ENCODE measurements at places on chromosomes 3 and 15.
A peak's percentile ranks its signal among the peaks of the same experiment; 100 is the strongest.

- no peak overlapping the region for H3K27ac ChIP-seq
- H3K4me1 ChIP-seq, result no peaks in the 10 kb centered on the region
- no peaks in the 10 kb centered on the region for H3K27me3 ChIP-seq
- no peak for DNase-seq
- H3K4me3 ChIP-seq, result no peak overlapping the region
Observed at GRCh38 chr3:82940124-82940523, 1178.7 kb upstream of the GBE1 start.

DNA sequence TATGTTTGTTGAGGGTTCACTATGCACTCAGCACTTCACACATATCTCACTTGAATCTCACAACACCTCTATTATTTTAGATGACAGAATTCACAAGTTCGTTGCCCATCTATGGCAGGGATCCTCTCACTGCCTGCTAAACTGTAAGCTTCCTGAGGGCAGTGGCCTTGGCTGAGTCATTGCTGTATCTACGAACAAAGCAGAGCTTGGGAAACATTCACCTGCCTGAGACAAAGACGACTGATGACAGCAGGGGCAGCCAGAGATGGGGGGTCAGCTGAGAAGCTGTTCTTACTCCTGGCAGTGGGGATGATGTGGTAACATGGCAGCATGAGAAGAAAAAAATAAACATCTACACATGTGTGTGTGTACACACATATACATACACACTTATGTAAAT is 125.5 kb upstream of the NMNAT3 start:
- H3K27me3 ChIP-seq, result no peaks in the 10 kb centered on the region
- H3K4me1 ChIP-seq, result no peaks in the 10 kb centered on the region
- no peak for DNase-seq
- H3K27ac ChIP-seq, result no peak overlapping the region
- H3K4me3 ChIP-seq, result no peak overlapping the region

DNA sequence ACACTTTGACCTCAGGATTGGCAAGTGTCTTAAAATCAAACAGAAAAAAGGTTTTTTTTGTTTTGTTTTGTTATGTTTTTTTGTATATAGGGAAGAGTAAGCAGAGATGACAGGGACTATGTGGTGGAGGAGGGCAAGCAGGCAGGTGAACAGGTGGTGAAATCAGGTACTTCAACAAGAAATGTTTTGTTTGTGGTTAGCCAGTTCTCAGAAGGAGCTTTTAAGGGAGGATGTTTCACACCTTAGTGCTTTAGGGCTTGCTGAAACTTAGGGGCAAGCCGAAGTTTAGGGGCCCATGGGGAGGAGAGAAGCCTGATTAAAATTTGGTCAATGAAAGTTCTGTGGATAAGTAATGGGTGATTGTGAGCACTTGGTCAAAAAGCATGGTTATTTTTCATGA is 370.7 kb upstream of the SLCO3A1 start:
- no peak overlapping the region for H3K4me3 ChIP-seq
- H3K36me3 ChIP-seq, result no peaks in the 10 kb centered on the region
- no peak overlapping the region for H3K27ac ChIP-seq
- peaks cover 18% of the 10 kb centered on the region for H3K4me1 ChIP-seq

DNA sequence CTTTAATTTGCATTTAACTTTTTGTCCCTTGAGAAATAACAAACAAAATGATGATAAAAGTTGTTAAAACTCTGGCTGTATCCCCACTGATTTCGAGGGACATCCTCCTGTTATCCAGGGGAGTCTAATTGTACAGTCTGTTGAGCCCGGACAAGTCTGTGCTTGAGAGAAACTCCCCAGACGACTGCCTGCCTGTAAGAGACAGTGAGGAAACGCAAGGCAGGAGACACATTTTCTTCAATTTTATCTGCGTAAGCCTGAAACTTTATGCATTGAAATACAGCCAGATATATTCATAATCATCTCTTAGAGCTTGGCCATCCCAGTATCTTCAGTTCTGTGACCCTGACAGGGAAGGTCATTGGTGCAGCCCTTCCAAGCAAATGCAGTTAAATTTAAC is 97.7 kb downstream of the ROBO2 start:
- H3K27me3 ChIP-seq, result no peaks in the 10 kb centered on the region
- H3K36me3 ChIP-seq, result no peaks in the 10 kb centered on the region
- H3K27ac ChIP-seq, result no peak overlapping the region

- H3K36me3 ChIP-seq, result peaks cover 14% of the 10 kb centered on the region
- no peak overlapping the region for H3K27ac ChIP-seq
- H3K4me3 ChIP-seq, result no peak overlapping the region
- no peak for DNase-seq
Observed at GRCh38 chr3:48408823-48409281, 21.0 kb downstream of the PLXNB1 start.

- H3K36me3 ChIP-seq, result no peaks in the 10 kb centered on the region
- H3K4me3 ChIP-seq, result no peak overlapping the region
- no peaks in the 10 kb centered on the region for H3K4me1 ChIP-seq
- H3K27me3 ChIP-seq, result no peaks in the 10 kb centered on the region
- no peak overlapping the region for H3K27ac ChIP-seq
- DNase-seq, result no peak
Observed at GRCh38 chr3:169405076-169405475, 258.4 kb downstream of the MECOM start.

DNA sequence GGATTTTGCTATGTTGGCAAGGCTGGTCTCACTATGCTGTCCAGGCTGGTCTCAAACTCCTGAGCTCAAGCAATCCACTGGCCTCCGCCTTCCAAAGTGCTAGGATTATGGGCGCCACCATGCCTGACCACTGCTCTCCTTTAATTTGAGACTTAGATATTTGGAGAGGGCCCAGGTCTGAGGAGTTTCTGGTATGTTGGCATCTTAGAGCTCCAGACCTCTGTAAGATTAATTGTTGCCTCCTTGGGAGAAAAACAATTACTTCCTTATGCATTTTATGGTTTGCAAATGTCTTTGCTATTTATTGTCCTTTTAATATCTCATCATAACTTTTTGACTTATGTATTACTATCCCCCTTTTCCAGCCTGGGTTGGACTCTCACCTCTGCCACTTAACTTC is 2.9 kb downstream of the ZNF774 start:
- no peak for DNase-seq
- no peak overlapping the region for H3K27ac ChIP-seq
- no peak overlapping the region for H3K4me3 ChIP-seq
- no peaks in the 10 kb centered on the region for H3K27me3 ChIP-seq
- H3K36me3 ChIP-seq, result no peaks in the 10 kb centered on the region
- peaks cover 5% of the 10 kb centered on the region for H3K4me1 ChIP-seq

GRCh38 chr3:30643763-30644462 is 37.5 kb downstream of the TGFBR2 start:
- no peak overlapping the region for H3K4me3 ChIP-seq
- peaks cover 68% of the 10 kb centered on the region for H3K4me1 ChIP-seq
- H3K36me3 ChIP-seq, result peaks cover 28% of the 10 kb centered on the region
- peak overlapping the region; percentile 55 for H3K27ac ChIP-seq

- H3K4me1 ChIP-seq, result peaks cover 41% of the 10 kb centered on the region
- H3K27ac ChIP-seq, result no peak overlapping the region
- H3K4me3 ChIP-seq, result peak overlapping the region; percentile 70
- DNase-seq, result peak; percentile 66
Observed at GRCh38 chr3:126476166-126477060, 722 bp upstream of the ZXDC start.

- no peak overlapping the region for H3K27ac ChIP-seq
- H3K36me3 ChIP-seq, result no peaks in the 10 kb centered on the region
- peak; percentile 29 for DNase-seq
- peaks cover 19% of the 10 kb centered on the region for H3K4me1 ChIP-seq
- H3K27me3 ChIP-seq, result no peaks in the 10 kb centered on the region
Observed at GRCh38 chr3:194224471-194225417, 88.8 kb downstream of the HES1 start.

- no peak overlapping the region for H3K4me3 ChIP-seq
- no peak for DNase-seq
- no peaks in the 10 kb centered on the region for H3K27me3 ChIP-seq
- H3K36me3 ChIP-seq, result peaks cover 25% of the 10 kb centered on the region
- H3K27ac ChIP-seq, result no peak overlapping the region
Observed at GRCh38 chr3:69193749-69194148, 71.4 kb upstream of the LMOD3 start.

- H3K4me3 ChIP-seq, result peak overlapping the region; percentile 19
- H3K27ac ChIP-seq, result no peak overlapping the region
- H3K36me3 ChIP-seq, result peaks cover 2% of the 10 kb centered on the region
- DNase-seq, result peak; percentile 32
Observed at GRCh38 chr15:72368899-72369298, 6.9 kb downstream of the HEXA start.

GRCh38 chr3:172271386-172271976 is 176.8 kb downstream of the GHSR start:
- no peak overlapping the region for H3K27ac ChIP-seq
- no peaks in the 10 kb centered on the region for H3K4me1 ChIP-seq
- no peak for DNase-seq
- H3K27me3 ChIP-seq, result no peaks in the 10 kb centered on the region
- H3K36me3 ChIP-seq, result peaks cover 5% of the 10 kb centered on the region

DNA sequence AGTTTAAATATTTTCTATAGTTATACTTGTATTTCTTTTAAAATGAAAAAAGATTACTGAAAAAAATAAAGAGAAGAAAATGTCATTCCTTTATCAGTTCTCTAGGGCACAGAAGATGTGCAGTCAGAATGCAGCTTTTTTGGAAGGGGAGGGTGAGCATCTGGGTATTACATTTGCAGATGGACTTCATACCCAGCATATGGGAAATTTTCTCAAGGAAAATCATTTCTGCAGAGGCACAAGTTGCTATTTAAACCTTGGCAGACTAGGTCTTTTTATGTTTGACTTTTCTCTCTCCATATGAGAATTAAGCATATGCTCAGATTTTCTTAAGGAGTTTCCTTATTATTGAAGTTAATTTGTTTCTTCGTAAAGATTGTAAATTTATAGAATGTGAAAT is 39.5 kb upstream of the ZNF385D start:
- no peaks in the 10 kb centered on the region for H3K36me3 ChIP-seq
- H3K4me1 ChIP-seq, result no peaks in the 10 kb centered on the region
- H3K4me3 ChIP-seq, result no peak overlapping the region
- no peak overlapping the region for H3K27ac ChIP-seq

- DNase-seq, result no peak
- no peaks in the 10 kb centered on the region for H3K27me3 ChIP-seq
- no peaks in the 10 kb centered on the region for H3K36me3 ChIP-seq
- H3K4me1 ChIP-seq, result no peaks in the 10 kb centered on the region
- no peak overlapping the region for H3K4me3 ChIP-seq
- no peak overlapping the region for H3K27ac ChIP-seq
Observed at GRCh38 chr3:142934887-142935269, 28.6 kb downstream of the PAQR9 start.

GRCh38 chr3:14156201-14156600 is 22.2 kb downstream of the XPC start:
- peaks cover 23% of the 10 kb centered on the region for H3K36me3 ChIP-seq
- no peak for DNase-seq
- no peak overlapping the region for H3K27ac ChIP-seq
- no peak overlapping the region for H3K4me3 ChIP-seq

DNA sequence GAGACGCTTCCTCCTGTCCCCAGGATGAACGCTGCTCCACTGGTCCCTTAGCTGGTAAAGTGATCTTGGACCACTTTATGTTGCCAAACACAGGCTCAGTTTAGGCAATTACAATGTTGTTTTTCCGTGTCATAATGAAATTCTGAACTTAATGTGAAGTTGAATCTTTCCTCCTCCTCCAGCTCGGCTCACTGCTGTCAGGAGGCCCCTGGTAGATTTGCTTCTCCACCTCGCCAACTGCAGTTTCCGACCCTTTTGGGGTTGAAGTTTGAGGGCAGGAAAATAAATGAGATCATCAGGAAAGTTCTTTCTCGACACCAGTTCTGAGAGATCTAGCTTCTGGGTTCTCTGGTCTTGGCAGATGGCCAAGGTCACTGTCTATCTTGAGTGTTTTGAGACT is 27.8 kb downstream of the CFAP161 start:
- no peaks in the 10 kb centered on the region for H3K27me3 ChIP-seq
- H3K4me1 ChIP-seq, result peaks cover 30% of the 10 kb centered on the region
- DNase-seq, result no peak
- H3K4me3 ChIP-seq, result no peak overlapping the region
- H3K27ac ChIP-seq, result no peak overlapping the region

- H3K4me1 ChIP-seq, result no peaks in the 10 kb centered on the region
- DNase-seq, result peak; percentile 8
- H3K4me3 ChIP-seq, result no peak overlapping the region
- H3K27ac ChIP-seq, result no peak overlapping the region
Observed at GRCh38 chr3:47057212-47057671, 77.8 kb downstream of the NBEAL2 start.

DNA sequence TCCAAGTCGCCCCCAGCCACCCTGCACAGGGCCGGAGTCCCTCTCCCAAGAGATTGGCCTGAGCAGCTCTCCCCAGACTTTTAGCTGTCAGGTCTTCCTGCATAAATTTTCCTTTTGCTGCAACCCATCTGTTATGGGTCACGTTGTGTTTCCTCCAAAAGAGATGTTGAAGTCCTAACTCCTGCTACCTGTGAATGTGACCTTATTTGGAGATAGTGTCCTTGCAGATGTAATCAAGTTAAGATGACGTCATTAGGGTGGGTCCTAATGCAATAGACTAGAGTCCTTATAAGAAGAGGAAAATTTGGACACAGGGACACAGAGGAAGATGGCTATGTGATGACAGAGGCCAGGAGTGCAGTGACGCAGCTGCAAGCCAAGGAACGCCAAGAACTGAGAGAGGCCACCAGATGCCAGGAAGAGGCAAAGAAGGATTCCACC is 13.2 kb upstream of the SLC6A6 start:
- H3K4me3 ChIP-seq, result no peak overlapping the region
- H3K36me3 ChIP-seq, result no peaks in the 10 kb centered on the region
- H3K27ac ChIP-seq, result no peak overlapping the region
- H3K27me3 ChIP-seq, result no peaks in the 10 kb centered on the region
- no peaks in the 10 kb centered on the region for H3K4me1 ChIP-seq
- no peak for DNase-seq

DNA sequence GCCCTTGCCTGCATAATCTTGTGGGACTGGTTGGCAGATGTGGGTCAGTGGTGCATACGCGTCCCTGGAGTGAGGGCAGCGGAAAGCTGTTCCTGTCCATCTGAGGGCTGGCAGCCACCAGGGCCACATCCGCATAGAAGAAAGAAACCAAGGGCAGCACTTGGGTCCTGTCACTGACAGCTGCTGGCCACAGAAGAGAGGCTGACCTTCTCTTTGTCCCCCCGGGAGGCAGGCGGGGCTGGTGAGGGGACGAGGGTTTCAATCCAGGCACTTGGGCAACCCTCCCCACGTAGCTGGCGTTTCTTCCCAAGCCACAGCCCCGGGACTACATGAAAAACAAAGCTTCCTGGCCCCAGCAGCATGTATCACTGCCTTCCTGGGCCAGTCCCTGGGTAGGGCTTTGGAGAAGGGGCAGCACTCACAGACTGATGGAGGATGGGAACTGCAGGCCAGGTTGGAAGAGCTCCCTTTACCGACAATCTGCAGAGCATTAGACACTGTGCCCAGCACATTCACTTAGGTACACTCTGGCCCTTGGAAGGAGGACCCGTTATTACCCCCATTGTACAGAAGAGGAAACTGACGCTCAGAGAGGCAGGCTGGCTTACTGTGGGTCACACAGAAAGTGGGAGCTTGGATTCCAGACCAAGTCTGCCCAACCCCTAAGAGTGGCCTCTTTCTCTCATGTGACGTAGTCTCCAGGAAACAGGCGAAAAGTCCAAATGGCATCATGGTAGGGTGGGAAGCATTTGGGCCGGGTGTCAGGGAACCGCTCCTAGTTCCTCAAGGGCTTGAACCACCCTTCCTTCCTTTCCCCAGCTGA is 78.8 kb upstream of the SLC6A6 start:
- no peaks in the 10 kb centered on the region for H3K36me3 ChIP-seq
- no peak for DNase-seq
- H3K4me3 ChIP-seq, result no peak overlapping the region

GRCh38 chr15:85622221-85622831 is 172.4 kb downstream of the KLHL25 start:
- peaks cover 99% of the 10 kb centered on the region for H3K4me1 ChIP-seq
- H3K27ac ChIP-seq, result peak overlapping the region; percentile 80
- no peaks in the 10 kb centered on the region for H3K27me3 ChIP-seq
- peaks cover 2% of the 10 kb centered on the region for H3K36me3 ChIP-seq
- DNase-seq, result no peak

All from common myeloid progenitor, CD34-positive (primary cell).